ENCODE measurements at places on chromosomes 3 and 15.

DNA sequence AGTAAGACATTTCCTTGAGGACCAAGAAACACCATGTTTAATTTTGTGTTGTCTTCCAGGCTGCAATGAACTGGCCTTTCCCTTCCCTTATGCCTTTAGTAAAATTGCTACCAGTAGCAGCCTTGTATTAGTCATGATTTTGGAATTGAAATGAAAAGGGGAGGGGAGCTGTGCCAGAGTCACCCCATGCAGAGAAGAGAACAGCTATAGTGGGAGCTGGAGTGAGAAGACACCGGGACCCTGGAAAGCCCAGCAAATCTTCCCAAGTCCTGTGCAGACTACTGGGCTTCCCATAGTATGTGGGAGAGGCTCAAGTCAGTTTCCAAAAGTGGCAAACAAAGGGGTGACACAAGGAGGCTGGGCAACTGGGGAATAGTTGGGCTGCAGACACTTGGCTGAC lies 178.5 kb downstream of the NR1D2 start:
- no peak for DNase-seq

DNA sequence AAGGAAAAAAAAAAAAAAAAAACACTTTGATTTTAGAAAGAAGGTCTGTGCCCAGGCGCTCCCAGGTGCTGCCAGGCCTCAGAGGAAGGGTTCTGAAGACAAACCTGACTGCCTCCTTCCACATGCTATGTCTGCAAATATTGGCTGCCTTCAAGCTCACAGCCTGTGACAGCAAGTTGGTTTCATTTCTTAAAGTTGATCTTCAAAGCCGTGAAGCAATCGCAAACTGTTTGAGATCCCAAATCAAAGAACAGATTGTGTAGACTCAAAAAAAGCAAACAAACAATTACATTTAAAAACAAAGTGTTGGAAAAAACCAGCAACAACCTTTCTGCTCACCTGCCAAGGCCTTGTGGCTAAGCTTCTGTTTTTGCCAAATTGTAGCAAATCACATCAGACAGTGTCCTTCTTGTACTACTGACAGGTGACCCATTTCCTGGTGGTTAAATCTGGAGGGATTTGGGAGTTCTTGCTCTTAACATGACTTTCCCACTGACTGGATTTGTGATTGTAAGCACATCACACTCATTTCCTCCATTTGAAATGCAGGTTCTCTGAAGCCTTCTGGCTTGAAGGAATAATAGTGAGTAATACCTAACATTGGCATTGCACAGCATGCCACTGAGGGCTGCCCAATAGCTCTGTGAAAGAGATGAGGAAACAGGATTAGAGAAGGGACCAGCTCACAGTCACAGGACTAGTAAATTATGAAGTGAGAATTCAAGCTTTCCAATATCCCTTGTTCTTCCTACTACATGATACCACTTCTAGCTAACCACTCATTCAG lies 502.4 kb downstream of the LPP start:
- DNase-seq = peak; percentile 79

DNA sequence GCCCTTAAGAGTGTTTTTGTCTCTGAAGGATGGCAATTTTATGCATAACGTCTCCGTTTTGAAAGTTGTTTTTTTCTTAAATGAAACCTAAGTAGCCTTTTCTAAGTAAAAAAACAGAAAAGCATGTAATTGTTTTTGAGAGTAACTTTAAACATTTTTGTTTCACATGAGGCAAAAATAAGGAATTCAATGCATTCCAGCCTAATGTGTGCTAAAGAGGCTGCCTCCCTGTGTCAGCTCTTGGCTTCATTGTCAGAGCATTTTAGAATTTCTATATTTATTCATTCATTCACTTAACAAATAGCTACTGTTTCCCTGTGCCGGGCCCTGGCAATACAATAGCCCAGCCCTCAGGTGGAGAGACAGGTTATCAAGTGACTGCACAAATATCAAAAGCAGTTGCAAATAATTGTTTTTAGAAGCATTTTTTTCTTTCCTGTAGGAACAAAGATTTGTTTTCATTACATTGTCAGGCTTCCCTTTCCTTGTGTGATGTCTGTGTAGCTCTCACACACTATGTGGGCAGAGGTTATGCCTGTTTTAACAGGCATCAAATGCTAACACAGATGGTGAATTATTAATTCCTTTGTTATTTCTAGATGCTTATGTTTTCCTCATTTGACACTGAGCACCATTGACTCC lies 81.9 kb downstream of the CCK start:
- peak; percentile 25 for DNase-seq

DNA sequence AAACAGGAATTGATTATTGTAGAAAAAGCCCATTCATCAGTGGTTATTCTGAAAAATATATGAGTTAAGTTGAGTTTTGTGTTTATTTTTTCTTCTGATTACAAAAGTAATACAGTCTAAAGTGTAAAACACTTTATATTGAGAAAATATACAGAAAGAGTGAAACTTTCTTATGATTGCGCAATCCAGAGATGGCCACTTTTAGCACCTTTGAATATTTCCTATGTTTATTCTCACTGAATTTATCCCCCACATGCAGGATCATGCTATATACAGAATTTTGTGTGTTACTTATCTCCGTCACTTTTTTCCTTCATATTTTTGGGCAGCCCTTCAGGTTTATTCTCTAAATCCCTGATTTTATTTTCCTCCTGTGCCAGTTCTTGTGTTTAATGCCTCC lies 285.2 kb downstream of the NAALADL2 start:
- DNase-seq = no peak

DNA sequence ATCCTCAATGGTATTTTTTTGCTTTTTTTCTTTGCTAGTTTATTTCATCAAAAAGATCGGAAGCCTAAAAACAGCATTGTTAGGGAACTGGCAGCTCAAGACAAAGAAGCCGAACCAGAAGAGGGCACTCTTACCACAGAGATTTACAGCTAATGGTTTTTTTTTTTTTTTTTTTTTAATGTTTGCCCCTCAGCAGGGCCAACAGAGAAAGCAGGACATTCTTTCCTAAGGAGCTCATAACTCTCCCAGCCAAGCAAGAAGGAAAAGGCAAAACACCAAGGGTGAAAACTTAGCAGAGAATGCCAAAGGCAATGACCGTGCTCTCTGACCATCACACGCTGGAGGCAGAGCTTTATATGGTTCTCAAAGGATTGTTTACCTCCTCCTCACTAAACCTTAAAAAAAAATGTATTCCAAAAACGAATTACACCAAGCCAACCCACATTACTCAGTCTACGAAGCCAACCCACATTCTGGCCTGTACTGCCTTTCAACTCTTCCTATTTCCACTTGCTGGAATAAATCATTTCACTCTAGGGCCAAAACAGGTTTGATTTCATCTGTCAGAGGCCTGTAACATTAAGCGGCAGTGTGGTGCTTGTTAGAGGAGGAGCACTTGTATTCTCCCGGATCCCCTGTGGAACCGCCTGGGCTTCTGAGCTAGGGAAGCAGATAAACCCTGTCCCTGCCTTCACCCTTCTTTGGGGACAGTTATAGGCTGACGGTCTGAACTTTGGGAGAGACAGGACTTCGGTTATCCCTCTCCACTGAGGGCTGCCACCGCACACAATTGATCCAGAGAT lies 35.6 kb upstream of the GYG1 start:
- peak; percentile 48 for DNase-seq

- DNase-seq = no peak
Observed at GRCh38 chr15:46343196-46343935, 708.5 kb downstream of the SQOR start.

DNA sequence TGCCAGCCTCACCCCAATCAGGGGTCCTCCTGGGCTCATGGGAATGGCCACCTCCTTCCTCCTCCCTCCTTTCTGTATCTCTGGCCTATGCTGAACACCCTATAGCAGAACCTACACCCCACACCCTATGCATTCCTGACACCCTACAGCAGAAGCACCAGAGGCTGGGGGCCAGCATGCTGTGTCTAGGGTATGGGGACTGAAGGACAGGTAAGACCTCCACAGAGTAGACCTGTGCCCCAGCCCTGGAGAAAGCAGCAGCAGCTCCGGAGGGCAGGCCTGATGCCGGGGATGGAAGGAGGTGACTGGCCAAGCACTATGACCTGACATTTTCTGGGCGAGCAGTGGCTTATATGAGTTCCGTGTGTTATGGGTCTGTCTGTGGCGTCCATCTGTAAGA lies 66.9 kb downstream of the TLE3 start:
- no peak for DNase-seq

DNA sequence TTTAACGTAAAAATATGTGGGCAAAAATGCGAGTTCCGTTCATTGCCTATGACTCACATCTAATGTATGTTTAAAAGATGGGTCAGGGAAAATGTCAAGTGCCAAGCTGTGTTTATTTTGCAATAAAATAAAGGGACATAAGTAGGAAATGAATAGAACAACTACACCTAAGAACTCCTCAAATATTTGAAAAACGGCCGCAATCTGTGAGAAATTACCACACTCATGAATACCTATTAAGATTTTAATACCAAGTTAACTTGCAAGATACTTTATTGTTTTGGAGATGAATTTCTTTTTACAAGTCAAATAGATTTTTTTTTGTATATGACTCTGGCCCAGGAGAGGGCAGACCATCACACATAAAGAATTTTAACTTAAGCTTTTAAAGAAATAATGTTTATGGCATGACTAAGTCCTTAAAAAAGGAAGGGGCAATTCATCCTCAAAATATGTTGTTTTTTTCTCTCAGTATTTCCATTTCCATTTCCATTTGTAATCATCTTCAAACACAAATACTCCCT lies 152.7 kb downstream of the SUCNR1 start:
- peak; percentile 66 for DNase-seq

DNA sequence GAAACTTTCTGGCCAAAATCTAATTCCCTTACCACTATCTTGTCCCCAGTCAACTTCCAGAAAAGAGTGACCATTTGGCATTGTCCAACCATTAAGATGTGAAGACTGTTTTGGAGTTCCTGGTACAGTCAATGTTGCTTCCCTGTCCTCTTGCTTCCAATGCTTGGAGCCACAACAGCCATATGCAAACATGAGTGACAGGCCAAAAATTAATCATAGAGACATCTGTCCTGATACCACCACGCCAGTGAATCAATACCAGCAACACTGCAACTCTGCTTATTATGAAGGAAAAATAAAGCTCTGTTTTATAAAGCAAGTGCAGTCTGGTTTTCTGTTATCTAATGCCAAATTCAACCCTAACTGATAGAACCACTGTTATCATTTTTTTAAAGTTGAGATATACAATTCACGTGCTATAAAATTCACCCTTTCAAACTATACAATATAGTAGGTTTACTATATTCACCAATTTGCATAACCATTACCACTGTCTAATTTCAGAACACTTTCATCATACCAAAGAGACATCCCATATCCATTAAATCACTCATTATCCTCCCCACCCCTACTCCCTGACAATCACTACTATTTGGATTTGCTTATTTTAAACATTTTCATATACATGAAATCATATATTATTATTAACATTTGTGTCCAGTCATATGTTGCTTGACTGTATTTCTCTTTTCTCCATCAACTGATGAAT lies 76.9 kb downstream of the STAG1 start:
- no peak for DNase-seq

- peak; percentile 27 for DNase-seq
Observed at GRCh38 chr3:30934208-30934550, 39.7 kb upstream of the GADL1 start.

GRCh38 chr15:77667338-77668234 lies 34.9 kb upstream of the LINGO1 start:
- no peak for DNase-seq

- DNase-seq = no peak
Observed at GRCh38 chr15:70274255-70274880, 176.7 kb upstream of the TLE3 start.

- no peak for DNase-seq
Observed at GRCh38 chr3:62097121-62097520, 276.2 kb downstream of the FEZF2 start.

- DNase-seq = no peak
Observed at GRCh38 chr15:99058421-99058870, 46.4 kb upstream of the SYNM start.

- no peak for DNase-seq
Observed at GRCh38 chr15:25944386-25944785, 81.3 kb upstream of the ATP10A start.

GRCh38 chr3:37624276-37624675 lies 237.4 kb upstream of the CTDSPL start:
- no peak for DNase-seq

DNA sequence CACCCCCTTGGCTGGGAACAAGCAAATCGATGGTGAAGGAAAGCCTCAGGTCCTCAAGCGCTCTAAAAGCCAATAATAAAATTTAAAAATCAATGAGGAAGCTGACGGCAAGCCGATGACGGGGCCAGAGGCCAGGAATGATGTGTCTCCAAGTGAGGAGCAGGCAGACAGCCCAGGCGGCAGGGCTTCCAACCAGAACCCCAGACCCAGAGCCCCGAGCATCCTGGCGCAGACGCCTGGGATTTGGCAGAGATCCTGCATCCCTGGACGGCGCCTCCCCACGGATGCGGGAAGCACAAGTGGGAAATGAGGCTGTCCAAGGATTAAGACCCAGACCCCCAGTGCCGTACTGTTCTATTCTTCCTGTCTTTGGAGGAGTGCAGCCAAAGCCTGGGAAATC lies 123.0 kb upstream of the PROK2 start:
- no peak for DNase-seq

- no peak for DNase-seq
Observed at GRCh38 chr3:194103983-194104751, 31.8 kb upstream of the HES1 start.

- peak; percentile 20 for DNase-seq
Observed at GRCh38 chr3:31777887-31778286, 203.2 kb downstream of the OSBPL10 start.

- no peak for DNase-seq
Observed at GRCh38 chr3:71240034-71240433, 343.5 kb downstream of the FOXP1 start.

- no peak for DNase-seq
Observed at GRCh38 chr3:23921052-23921511, 4.2 kb downstream of the RPL15 start.

- no peak for DNase-seq
Observed at GRCh38 chr3:66778777-66779176, 219.3 kb upstream of the KBTBD8 start.

GRCh38 chr3:44761101-44761423 lies 357 bp downstream of the KIAA1143 start:
- no peak for DNase-seq

GRCh38 chr15:31214864-31215489 lies 111.7 kb upstream of the KLF13 start:
- peak; percentile 65 for DNase-seq

GRCh38 chr15:63559753-63560152 lies 37.4 kb upstream of the FBXL22 start:
- DNase-seq = no peak
